Nucleus accumbens (tissue), 56 donors: ENCODE measurements at places on chromosomes 2 and 18.

DNA sequence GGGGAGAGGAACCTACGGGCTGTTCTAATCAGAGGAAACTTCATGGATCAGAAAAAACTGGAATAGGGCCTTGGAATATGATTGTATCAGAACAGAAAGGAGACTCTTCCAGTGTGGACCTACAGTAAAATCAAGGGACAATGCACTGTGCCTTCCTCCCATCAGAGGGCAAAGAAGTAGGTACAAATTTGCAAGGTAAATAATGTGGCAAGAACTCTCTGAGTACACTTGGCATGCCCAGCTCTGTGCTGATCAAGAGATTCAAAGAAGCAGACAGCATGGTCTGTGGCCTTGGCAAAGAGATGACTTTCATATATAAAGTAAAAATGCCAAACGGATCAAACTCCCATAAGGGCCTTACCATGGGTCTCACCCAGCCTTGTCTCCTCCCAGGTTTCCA lies 242.6 kb upstream of the OSR1 start:
- no peak for DNase-seq

- DNase-seq: no peak
Observed at GRCh38 chr2:98028931-98029717, 33.4 kb upstream of the TMEM131 start.

DNA sequence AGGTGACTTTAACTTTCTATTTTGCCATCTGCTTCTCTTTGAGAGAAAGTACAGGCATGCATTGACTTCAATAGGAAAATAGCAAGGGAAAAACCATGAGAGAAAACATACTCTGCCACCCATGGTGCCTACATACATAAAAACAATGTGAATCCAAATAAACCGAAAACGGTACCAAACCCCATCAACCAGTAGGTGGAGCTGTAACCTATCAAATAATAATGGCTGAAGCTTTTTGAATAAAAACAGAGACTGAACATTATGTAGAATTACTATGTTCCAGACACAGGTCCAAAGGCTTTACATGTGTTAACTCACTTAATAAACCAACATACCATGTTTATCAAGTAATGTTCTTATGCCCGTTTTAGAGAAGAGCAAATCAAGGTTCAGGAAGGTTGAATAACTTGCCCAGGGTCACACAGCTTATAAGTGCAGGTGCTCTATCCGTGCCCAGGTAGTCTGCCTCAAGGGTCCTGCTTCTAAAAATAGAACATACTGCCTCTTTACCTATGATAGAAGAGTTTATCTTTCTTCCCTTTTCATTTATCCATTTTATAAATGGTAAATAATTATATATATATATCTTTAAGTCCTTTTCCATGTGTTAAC lies 293.9 kb upstream of the SYT4 start:
- no peak for DNase-seq

DNA sequence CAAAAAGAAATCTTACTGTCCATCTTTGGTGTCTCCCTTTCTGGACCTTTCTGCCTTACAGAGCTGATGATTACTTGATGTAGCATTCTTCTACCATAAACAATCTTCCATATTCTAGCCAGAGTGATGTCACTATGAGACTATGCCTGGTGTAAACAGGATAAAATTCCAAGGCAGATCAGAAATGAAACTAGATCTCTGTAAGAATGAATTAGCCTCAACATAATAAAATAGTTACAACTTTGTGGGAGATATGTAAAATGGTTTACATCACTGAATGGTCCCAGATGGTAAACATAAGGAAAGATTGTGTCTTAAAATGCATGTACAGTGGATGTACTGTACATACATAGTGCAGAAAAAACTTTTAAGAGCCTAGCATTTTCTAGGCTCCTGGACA lies 112.3 kb upstream of the ZNF521 start:
- DNase-seq: no peak

- DNase-seq: no peak
Observed at GRCh38 chr2:154392256-154392655, 306.2 kb upstream of the KCNJ3 start.

DNA sequence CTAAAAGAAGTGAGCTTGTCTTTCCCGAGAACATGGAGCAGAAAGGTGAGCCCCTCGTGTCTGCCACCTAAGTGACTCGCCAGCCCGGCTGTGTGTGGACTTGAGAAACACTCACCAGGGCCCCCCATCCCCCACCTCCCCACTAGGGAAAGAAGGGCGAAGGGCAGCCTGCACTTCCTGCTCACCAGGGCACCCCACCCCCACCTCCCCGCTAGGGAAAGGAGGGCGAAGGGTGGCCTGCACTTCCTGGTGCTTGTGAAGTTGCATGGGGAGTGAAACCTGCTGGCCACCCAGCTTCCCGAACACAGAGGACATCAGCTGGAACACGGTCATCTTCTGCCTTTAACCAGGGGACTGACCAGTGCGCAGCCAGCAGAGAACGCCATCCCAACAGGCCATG lies 402.7 kb upstream of the SALL3 start:
- DNase-seq: no peak
